ENCODE measurements at places on chromosomes 11 and 22.

DNA sequence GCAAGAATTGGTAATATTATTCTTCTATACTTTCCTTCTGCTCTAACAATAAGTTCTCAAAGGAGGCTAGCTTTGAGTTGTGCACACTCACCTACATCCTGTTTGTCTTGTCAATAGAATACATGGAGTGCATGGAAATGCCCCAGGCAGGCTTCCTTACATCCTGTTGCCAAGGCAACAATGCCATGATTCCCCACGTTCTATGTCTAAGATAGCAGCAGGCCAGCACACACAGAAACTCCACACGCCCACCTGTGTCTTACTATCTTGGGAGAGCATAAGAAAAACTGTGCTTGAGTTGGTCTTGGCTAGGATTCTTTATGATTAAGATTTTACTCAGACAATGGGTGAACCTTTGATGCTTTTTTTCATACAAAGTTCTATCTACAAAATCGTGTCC is 379.2 kb downstream of the AASDHPPT start:
- no peak for DNase-seq

GRCh38 chr22:22600531-22601261 is 41.6 kb upstream of the PRAME start:
- no peak for DNase-seq

DNA sequence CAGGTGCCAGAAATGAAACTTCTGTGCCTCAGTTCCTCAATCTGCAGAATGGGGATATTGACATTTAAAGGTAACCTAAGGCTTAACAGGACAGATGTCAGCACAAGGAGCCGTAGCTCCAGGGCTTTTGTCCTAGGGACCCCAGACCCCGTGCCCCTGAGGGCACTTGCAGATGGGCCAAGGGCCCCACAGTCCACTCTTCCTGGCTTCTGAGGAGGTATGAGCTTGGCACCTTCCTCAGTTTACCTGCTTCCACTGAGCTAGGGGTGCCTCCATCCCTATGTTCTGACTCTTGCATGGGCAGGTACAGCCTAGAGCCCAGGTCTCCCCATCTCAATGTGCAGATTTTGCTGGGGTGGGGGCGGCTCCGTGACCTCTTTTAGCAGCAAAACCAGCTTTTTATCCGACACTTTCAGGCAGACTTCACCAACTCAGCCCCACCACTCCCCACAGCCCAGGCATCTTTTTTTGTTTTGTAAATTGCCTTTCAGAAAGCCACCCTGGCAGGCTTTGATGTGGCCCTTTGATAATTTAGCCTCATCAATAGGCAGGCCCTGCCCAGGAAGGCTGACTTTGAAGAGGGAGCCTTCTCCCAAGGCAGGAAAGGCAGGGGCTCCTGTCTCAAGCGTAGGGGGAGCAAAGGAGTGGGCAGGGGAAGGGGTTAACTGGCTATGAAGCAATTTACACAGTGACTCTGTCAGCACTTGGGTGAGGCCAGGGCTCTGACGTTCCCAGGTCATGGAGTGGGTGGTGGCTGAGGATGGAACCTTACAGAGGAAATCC is 23.7 kb upstream of the FGF3 start:
- no peak for DNase-seq

DNA sequence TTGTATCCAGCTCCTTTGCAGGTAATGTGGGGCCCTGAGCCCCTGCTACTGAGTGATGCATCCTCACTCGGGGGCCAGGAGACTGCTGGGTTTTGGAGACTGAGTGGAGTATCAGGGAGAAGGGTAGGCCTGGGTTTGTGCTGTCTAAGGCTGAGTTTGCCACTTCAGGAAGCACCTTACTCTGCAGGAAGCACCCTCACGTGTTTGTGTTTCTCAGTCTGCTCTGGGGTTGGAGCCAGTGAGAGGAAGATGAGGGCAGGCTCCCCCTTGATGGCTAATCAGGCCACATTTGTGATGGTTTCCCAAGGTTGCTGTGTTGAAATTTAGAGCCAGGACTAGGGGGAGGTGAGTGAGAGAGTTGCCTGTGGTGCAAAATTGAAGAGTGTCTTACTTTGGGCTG is 13.7 kb upstream of the THY1 start:
- DNase-seq: no peak

GRCh38 chr22:35116817-35117216 is 50.9 kb downstream of the ISX start:
- DNase-seq: no peak

- DNase-seq: no peak
These were observed 127.9 kb upstream of the MTMR2 start for GRCh38 chr11:96051820-96052219.

GRCh38 chr22:30234786-30235470 is 11.6 kb downstream of the LIF start:
- no peak for DNase-seq

GRCh38 chr11:68832476-68833181 is 9.1 kb downstream of the CPT1A start:
- no peak for DNase-seq

- no peak for DNase-seq
These were observed 103.3 kb upstream of the AKIP1 start for GRCh38 chr11:8807544-8808225.

DNA sequence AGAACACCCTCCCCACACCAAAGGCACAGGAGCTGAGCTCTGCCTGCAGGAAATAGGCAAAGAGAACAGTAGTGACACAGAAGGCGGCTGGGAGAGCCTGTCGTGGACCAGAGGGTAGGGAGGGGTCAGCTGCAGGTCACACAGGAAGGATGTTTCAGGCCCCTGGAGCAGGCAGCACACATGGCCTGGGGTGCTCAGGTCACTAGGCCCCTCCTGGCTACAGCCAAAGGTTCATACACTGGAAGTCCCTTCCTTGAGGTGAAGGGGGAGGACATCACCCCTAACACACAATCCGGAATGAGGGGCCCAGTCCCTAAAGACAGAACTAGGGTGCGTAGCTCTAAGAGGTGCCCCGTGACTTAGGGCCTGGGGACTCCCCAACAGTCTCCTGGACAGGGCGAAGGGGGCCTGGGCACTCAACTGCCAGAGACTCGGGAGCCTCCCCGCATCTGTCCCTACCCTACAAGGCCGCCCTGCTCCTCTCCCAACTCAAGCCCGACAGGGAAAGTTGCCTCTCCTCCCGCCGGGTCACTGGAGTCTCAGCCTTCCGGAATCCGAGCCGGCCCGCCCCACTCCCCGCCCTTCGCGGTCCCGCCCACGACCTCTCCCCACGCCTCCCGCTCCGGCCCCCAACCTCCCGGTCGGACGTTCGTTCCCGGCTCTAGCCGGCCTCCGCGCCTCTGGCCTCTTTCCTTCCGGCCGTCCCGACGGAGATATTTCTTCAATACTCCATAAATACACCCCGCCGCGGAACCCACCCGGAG is at the start of gene CYB5R2:
CYB5R2 (minus strand) TSS at position 541 of the 764 bp plus-strand sequence. CDS start 675 bp downstream, outside the sequence.
- no peak for DNase-seq
